Caco-2 (cell line): ENCODE measurements at places on chromosomes 7 and 10.

GRCh38 chr10:1957057-1957456 lies 219.7 kb upstream of the ADARB2 start:
- no peak for DNase-seq

- DNase-seq = peak; percentile 74
Measured at GRCh38 chr10:129030996-129031843, 435.8 kb upstream of the MGMT start.

DNA sequence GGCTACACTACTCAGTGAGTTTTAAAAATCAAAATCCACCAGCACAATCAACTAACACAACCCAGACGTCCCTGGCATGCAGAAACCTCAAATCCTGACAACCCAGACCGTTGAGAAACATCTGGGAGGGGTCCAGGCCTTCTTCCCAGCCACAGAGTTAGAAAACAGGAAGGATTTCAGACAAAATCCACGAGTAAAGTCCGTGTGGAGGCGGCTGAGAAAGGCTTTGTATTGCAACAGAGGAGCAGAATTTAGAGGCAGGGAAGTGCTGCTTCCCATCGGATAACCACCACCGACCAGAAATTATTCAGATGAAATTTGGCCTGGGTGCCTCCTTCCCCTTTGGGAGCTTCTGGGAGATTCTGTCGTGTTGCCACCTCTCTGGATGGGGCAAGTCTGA lies 61.5 kb downstream of the TNS3 start:
- DNase-seq = no peak

DNA sequence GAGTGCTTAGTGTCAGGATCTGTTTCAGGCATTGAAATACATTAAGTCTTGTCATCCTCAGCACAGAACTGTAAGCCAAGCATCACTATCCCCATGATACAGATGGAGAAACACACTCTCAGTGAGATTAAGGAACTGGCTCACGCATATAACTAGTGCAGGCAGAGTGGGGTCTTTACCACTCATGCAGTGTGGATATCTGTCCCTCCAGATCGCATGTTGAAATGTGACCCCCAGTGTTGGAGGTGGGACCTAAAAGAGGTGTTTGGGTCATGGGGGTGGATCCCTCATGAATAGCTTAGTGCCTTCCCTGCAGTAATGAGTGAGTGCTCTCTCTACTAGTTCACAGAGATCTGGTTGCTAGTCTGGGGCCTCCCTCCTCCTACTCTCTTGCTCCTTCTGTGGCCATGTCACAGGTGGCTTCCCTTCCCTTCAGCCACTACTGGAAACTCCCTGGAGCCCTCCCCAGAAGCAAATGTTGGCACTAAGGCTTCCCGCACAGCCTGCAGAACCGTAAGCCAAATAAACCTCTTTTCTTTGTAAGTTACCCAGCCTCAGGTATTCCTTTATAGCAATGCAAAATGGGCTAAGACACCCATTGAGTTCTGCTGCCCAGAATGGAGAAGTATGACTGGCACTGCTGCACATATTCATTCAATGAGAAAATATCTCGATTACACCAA lies 31.8 kb upstream of the MSMB start:
- no peak for DNase-seq

DNA sequence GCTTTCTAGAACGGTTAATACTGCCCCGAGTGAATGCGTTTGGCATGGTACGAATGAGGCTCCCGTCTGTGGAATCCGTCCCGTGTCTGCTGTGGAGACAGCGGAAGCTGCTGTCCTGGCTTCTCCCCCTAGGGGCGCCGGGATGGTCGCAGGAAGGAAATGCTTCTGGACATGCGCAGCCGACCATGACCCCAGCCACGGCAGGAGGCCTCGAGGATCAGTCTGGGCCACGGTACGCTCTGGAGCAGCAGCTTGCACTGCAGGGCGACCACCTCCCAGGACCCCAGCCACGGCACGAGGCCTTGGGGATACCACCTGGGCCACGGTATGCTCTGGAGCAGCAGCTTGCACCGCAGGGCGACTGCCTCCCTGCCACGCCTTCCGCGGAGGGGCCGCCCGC lies 107.9 kb downstream of the CYTH3 start:
- DNase-seq = no peak

GRCh38 chr7:75559355-75559975 lies 67.3 kb downstream of the SPDYE5 start:
- no peak for DNase-seq

DNA sequence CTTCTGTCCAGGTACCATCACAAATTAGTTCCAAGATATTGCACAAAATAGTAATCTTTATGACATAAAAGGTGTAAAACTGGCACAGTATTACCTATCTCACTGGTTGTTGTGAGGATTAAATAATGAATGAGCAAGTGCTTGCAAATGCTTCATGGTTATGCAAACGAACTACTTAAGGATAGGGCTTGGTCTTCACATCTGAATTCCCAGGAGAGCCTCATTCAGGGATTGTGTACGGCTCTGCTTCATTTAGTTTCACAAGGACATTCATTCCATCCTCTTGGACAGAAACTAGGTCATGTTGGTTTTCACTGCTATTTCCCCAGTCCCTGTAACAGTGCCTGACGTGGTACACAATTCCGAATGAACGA lies 12.1 kb downstream of the ABCA13 start:
- no peak for DNase-seq

DNA sequence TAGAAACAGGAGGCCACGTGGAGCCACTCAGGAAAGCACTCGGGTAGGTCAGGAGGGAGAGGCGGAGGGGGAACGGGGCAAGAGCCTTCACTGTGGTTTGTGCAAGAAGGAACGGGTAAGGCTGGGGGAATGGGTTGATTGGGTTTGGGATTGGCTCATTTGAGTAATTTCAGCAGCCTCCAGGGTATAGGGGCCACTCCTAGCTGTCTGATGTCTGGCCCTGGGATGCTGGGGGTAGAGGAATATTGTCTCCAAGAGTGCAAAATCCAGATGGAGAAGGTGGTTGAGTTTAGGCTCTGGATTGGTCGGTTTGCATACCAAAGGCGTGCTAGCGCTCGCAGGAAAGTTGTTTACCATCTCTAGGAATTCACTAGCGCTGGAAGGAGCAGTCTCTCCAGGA lies 47.2 kb downstream of the MYL10 start:
- no peak for DNase-seq

DNA sequence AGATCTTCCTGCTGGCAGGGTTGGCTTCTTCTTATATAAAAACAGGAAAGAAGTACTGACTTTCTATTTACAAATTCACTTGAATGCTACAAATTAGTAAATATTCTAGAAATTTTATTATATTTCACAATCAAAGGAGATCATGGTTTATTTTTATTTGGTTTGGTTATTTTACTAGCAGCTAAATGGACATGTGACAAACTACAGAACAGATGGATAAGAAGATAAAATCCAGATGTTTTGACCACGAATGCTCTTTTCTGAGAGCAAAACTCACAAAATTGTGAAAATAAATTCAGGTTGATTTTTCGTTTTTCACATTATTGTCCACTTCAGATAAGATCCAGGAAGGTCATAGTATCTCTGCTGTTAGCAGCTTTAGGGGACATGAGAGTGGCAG lies 55.4 kb downstream of the CACNA2D1 start:
- no peak for DNase-seq

- no peak for DNase-seq
Measured at GRCh38 chr10:29555746-29556481, 78.9 kb downstream of the SVIL start.

DNA sequence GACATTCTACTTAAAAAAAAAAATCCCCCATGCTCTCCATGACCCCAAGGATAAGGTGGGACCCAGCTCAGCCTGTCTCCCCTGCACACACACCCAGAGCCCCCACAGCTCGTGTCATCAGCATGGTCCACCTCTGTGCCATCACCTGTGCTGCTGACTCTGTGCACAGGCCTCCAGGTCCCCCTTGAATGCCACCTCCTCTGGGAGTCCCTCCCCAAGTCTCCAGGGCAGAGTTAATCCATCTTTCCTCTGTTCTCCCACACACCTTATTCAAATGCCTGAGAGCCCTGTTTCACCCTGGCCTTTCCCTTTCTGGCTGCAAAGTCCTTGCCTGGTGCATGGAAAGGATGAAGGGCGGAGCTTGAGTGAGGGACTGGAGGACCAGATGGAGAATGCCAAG lies 194.1 kb upstream of the LYZL2 start:
- no peak for DNase-seq

- DNase-seq = no peak
Measured at GRCh38 chr7:81029511-81029910, 110.7 kb upstream of the SEMA3C start.

- DNase-seq = no peak
Measured at GRCh38 chr10:10959666-10960065, 58.0 kb upstream of the CELF2 start.

DNA sequence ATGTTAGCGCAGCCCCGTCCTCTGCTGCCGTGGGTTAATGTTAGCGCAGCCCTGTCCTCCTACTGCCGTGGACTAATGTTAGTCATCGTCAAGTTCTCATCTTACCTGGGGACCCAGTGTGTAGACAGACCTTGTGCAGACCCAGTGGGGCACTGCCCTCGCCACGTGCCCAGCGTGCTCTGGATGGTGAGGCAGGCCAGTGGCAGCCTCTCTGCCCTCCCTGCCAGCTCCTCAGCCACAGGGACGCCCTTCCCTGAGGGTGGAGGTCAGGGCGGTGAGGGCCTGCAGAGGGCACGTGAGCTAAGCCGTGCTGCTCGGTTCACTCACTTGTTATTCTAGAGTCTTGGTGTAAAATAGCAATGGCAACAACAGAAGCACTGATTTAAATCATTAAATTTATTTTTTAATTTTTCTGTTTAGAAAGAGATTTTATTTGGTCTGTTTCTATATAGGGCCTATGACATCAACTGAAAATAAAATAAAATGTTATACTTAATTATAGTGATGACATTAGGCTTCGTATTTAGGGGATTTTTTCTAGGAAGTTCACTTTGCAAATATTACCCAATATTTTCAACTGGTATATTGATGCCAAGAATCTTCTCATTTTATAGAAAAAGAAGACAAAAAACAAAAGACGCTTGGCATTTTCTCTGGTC lies 48.4 kb downstream of the NKX6-2 start:
- no peak for DNase-seq
